ENCODE measurements at places on chromosomes 13 and 19.

- DNase-seq: no peak
Observed at GRCh38 chr13:44116562-44117332, 237.0 kb downstream of the LACC1 start.

- DNase-seq: no peak
Observed at GRCh38 chr13:66888698-66889097, 341.4 kb downstream of the PCDH9 start.

GRCh38 chr19:30222428-30222873, 149.7 kb upstream of the ZNF536 start:
- peak; percentile 21 for DNase-seq

- no peak for DNase-seq
Observed at GRCh38 chr13:112259511-112259910, 116.6 kb upstream of the SPACA7 start.

GRCh38 chr13:49246850-49247642, 679 bp upstream of the CDADC1 start:
- no peak for DNase-seq

GRCh38 chr19:41546386-41546789, 29.6 kb upstream of the CEACAM21 start:
- no peak for DNase-seq

DNA sequence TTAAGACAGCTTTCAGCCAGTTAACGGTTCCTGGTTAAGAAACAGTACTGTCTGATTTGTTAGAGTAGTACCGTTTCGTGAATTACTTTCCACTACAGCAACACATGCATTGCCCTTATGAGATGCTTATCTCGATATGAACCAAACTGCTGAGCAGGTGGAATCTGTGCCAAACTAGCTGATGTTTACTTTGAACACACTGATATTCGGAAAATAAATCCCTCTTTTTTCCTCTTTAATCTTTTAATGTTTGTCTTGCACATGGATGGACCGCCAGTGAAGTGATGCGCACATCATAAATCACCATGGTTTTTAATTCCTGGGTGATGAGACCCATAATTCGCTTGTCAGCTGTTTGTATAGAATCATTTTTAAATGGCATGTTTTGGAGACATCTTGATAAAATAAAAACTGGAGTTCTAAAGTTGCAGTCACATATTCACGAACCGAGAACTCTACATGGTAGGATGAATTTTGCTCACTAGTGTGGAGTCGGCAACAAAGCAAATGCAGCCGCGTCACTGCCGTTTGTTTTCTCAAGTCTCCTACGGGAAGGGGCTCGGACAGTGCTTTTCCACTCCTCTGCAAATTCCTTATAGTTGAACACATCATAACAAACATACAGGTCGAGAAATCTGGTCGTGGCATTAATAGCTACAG, 1.1 kb downstream of the GJA3 start:
- DNase-seq: no peak
